H1 (cell line): ENCODE measurements at places on chromosomes 13 and 19. TPM values are rescaled to one million over a fixed set of nuclear protein-coding genes. Genes with fewer than 3 reads are reported as not detected.

BRCA2 gene
- total RNA-seq, result 22.2 and 24.9 TPM in 2 replicates

ZNF560 gene
- not detected in 2 replicates for total RNA-seq

CLC gene
- total RNA-seq, result 10.1 and 12.4 TPM in 2 replicates

DNA sequence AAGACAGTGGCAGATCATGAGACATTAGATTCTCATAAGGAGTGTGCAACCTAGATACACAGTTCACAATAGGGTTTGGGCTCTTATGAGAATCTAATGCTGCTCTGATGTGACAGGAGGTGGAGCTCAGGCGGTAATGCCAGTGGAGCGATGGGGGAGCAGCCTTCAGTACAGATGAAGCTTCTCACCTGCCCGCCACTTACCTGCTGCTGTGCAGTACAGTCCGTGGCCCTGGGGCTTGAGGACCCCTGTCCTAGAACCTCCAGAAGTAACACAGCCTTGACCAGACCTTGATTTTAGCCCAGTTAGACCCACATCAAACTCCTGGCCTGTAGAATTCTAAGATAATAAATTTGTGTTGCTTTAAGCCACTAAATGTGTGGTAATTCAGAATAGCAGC is 215.1 kb upstream of the MIR17HG start:
- no peaks in the 10 kb centered on the region for H3K36me3 ChIP-seq
- no peak overlapping the region for H3K4me3 ChIP-seq
- DNase-seq, result no peak
- no peaks in the 10 kb centered on the region for H3K27me3 ChIP-seq

DNA sequence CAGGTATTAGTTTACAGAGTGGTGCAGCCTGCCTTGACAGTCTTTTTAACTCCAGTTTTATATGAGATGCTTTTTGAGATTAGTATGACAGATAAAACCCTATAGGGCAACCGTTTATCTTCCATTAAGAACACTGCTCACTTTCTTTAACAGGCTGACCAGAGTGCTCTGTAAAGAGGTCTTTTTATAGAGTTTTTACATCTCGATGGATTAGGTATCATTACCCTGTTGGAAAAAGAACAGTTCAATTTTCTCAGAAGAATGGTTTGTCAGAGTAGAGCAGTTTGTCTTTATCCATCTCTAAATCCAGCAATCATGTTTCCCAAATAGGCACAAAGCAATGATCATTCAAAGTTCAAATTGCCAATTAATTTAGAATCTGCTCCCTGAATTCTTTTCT is 395.2 kb upstream of the ARGLU1 start:
- no peaks in the 10 kb centered on the region for H3K27me3 ChIP-seq
- no peak overlapping the region for H3K27ac ChIP-seq
- DNase-seq, result no peak
- H3K4me1 ChIP-seq, result no peaks in the 10 kb centered on the region

TMEM86B gene
- total RNA-seq, result 2.0 and 2.1 TPM in 2 replicates

KIR2DL1 gene
- not detected in 2 replicates for total RNA-seq

- H3K27ac ChIP-seq, result no peak overlapping the region
- no peaks in the 10 kb centered on the region for H3K36me3 ChIP-seq
- no peaks in the 10 kb centered on the region for H3K27me3 ChIP-seq
- H3K4me3 ChIP-seq, result no peak overlapping the region
- DNase-seq, result no peak
- H3K4me1 ChIP-seq, result no peaks in the 10 kb centered on the region; the same call in 1 of the 2 replicates
Measured at GRCh38 chr19:9060564-9061340, 26.1 kb upstream of the OR1M1 start.

GRCh38 chr19:12864721-12865715 is 16.2 kb downstream of the DNASE2 start:
- H3K36me3 ChIP-seq, result no peaks in the 10 kb centered on the region
- DNase-seq, result no peak
- no peak overlapping the region for H3K4me3 ChIP-seq
- H3K27me3 ChIP-seq, result no peaks in the 10 kb centered on the region

DNA sequence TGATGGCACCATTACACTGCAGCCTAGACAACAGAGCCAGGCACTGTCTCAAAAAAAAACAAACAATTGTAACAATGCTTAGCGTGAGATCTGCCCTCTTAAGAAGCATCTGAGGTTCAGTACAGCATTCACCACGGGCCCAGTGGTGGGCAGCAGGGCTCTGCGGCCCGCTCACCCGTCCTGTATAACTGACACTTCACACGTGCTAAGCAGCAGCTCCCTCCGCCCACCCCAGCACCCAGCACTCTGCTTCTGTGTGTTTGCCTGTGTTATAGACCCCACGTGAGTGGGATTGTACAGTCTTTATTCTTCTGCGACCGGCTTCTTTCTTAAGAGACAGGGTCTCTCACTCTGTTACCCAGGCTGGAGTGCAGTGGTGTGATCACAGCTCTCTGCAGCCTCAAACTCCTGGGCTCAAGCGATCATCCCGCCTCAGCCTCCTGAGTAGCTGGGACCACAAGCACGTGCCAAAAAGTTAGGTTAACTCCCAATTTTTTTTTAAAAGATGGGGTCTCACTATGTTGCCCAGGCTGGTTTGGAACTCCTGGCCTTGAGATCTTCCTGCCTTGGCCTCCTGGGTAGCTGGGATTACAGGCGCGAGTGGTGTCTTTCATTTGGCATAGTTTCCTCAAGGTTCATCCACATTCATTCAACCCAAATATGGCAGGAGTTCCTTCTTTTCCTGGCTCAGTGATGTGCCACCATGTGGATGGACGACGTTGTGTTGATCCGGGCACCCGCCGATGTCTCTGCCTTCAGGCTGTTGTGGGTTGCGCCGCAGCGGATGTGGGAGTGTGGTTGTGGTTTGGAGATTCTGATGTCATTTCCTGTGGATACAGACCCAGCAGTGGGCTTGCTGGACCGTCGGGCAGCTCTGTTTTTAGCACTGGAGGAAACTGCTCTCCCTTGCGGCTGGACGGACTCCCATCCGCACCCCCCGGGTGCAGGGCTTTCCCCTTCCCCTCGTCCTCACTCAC is 170.0 kb downstream of the KDM4B start:
- no peak overlapping the region for H3K4me3 ChIP-seq
- H3K36me3 ChIP-seq, result peaks cover 13% of the 10 kb centered on the region; the same call in 1 of the 2 replicates
- DNase-seq, result no peak

SIGLEC9 gene
- not detected in 2 replicates for total RNA-seq

- DNase-seq, result no peak
- H3K4me3 ChIP-seq, result no peak overlapping the region
- no peak overlapping the region for H3K27ac ChIP-seq
- peaks cover 8% of the 10 kb centered on the region for H3K4me1 ChIP-seq
- peaks cover 55% of the 10 kb centered on the region for H3K36me3 ChIP-seq
Measured at GRCh38 chr19:44893332-44894051, 2.4 kb downstream of the TOMM40 start.

ATP4B gene
- total RNA-seq, result not detected in 2 replicates

ZNF90 gene
- total RNA-seq, result 105 and 114 TPM in 2 replicates

GRCh38 chr13:58376349-58376748 is 744.8 kb downstream of the PCDH17 start:
- H3K27me3 ChIP-seq, result peaks cover 1% of the 10 kb centered on the region
- H3K36me3 ChIP-seq, result no peaks in the 10 kb centered on the region
- no peak overlapping the region for H3K27ac ChIP-seq

RUBCNL gene
- total RNA-seq, result 4.9 and 7.2 TPM in 2 replicates

GRCh38 chr19:45066921-45067661 is 9.2 kb downstream of the ZNF296 start:
- H3K27me3 ChIP-seq, result no peaks in the 10 kb centered on the region
- H3K36me3 ChIP-seq, result peaks cover 13% of the 10 kb centered on the region
- H3K4me1 ChIP-seq, result no peaks in the 10 kb centered on the region
- DNase-seq, result no peak
- H3K4me3 ChIP-seq, result no peak overlapping the region
- no peak overlapping the region for H3K27ac ChIP-seq

DNA sequence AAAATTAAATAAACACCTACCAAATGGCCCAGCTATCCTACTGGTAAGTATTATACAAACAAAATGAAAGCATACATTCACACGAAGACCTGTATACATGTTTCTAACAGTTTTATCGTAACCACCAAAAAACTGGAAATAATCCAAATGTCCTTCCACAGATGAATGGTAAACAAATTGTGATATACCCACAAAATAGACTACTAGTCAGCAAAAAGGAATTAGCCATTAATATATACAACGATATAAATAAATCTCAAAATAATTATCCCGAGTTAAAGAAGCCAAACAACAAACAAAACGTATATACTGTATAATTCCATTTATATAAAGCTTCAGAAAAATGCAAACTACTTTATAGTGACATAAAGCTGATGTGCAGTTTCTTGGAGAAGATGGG is 106.3 kb upstream of the SERTM1 start:
- no peaks in the 10 kb centered on the region for H3K4me1 ChIP-seq
- H3K27me3 ChIP-seq, result no peaks in the 10 kb centered on the region
- no peak overlapping the region for H3K4me3 ChIP-seq
- H3K27ac ChIP-seq, result no peak overlapping the region

RFPL4AL1 gene
- not detected in 2 replicates for total RNA-seq

- H3K36me3 ChIP-seq, result peaks cover 27% of the 10 kb centered on the region
- H3K4me1 ChIP-seq, result no peaks in the 10 kb centered on the region
- H3K27ac ChIP-seq, result no peak overlapping the region
Measured at GRCh38 chr19:50401605-50402450, 16.9 kb upstream of the SPIB start.

KLK2 gene
- total RNA-seq, result not detected in 2 replicates

DNA sequence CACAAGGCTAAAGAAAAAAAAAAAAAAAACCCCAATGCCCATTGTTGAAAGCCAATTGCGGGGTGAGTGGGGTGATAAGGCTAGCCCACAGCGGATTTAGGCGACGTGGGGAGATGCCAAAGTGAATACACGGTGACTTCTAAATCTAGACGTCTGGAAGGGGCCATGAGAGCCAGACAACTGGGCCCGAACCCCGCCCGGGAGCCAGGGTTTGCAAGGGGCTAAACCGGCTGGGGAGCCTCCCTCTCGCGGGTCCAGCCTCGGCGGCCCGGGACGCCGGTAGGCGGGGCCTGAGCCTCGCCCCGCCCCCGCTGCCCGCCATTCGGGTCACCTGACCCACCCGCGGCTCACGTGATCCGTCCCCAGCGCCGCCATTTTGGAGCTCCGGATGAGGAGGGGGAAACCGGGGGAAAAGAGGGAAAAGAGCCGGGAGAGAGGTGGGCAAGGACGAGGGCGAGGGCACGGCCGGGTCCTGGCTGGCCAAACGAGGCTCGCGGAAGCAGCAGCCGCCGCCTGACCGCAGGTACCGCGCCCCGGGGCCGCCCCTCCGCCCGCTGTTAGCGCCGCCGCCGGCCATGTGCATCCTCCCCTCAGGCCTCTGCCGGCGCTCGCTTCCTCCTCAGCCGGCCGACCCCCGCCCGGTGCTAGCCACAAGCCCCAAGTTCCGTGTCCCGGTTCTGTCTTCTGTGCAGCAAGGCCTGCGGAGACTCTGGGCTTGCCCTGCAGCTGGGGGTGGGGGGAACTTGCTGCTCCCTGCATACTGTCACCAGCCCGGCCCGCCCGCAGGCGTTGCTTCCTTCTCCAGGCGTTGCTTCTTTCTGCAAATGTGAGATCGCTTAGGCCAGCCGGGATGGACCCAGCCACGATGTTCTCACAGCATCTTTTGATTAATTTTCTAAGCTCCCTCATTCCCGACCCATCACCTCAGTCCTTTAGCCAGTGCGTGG is at the start of gene ZNF507:
Gene ZNF507, plus strand, starts transcription at position 350 of the 947 bp plus-strand sequence. CDS start 7,221 bp downstream, outside the sequence.
- H3K36me3 ChIP-seq, result peaks cover 27% of the 10 kb centered on the region
- H3K27ac ChIP-seq, result peak within 1 kb of the TSS; percentile 86
- peak within 1 kb of the TSS; percentile 96 for H3K4me3 ChIP-seq
- peak; percentile 95 for DNase-seq
- H3K4me1 ChIP-seq, result no peaks in the 10 kb centered on the region
- peaks cover 3% of the 10 kb centered on the region; the same call in 1 of the 2 replicates for H3K27me3 ChIP-seq

- no peaks in the 10 kb centered on the region for H3K27me3 ChIP-seq
- H3K4me1 ChIP-seq, result peaks cover 2% of the 10 kb centered on the region; the same call in 1 of the 2 replicates
- no peak overlapping the region for H3K4me3 ChIP-seq
Measured at GRCh38 chr13:61149331-61149730, 266.3 kb downstream of the PCDH20 start.

- H3K4me1 ChIP-seq, result peaks cover 13% of the 10 kb centered on the region
- no peak overlapping the region for H3K4me3 ChIP-seq
- no peak for DNase-seq
- H3K27me3 ChIP-seq, result no peaks in the 10 kb centered on the region
Measured at GRCh38 chr19:5676772-5677105, 3.6 kb downstream of the MICOS13 start.

NLRP9 gene
- not detected in 2 replicates for total RNA-seq

DKKL1 gene
- 2.6 and 3.1 TPM in 2 replicates for total RNA-seq

- H3K4me3 ChIP-seq, result no peak overlapping the region
- H3K4me1 ChIP-seq, result no peaks in the 10 kb centered on the region; the same call in 1 of the 2 replicates
- H3K27ac ChIP-seq, result no peak overlapping the region
- no peaks in the 10 kb centered on the region for H3K27me3 ChIP-seq
Measured at GRCh38 chr13:22194106-22194805, 523.4 kb downstream of the FGF9 start.
